Pons (tissue), 1 donor: ENCODE measurements at places on chromosomes 12 and 14.

- DNase-seq, result peak; percentile 93
These were observed 16.5 kb downstream of the HEBP1 start for GRCh38 chr12:12983420-12984035.

DNA sequence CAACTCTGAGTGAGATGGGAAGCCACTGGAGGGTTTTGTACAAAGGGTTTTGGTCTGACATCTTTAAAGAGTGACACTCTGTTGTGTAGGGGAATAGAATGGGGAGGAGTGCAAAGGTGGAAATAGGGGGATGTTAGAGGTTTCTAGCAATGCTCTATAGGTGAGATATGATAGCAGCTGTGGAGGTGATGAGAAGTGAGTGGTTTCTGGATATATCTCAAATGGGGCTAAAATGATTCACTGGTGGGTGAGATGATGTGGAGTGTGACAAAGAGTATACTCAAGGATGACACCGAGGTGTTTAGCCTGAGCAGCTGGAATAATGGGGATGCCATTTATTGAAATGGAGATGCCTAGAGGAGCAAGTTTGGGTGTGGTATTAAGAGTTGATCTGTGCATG lies 426.4 kb downstream of the PCNX1 start:
- no peak for DNase-seq

DNA sequence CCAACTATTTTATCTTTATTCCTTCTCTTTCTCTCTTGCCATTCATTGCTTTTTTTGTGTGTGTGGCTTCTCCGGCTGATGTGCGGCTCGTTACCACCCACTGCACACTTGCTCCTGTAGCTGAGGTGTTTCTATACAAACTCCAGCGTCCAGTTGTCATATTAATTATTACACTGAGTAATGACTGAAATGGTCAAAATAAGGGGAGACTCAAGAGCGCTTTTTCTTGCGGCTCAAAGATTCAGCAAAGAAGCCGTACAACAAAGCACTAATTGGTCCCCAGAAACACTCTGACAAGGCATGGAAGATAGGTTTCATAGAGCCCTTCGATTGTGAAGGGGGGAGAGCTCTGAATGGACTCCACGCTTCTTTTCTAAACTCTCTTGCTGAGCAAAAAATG lies 5.6 kb upstream of the ASCL1 start:
- no peak for DNase-seq

DNA sequence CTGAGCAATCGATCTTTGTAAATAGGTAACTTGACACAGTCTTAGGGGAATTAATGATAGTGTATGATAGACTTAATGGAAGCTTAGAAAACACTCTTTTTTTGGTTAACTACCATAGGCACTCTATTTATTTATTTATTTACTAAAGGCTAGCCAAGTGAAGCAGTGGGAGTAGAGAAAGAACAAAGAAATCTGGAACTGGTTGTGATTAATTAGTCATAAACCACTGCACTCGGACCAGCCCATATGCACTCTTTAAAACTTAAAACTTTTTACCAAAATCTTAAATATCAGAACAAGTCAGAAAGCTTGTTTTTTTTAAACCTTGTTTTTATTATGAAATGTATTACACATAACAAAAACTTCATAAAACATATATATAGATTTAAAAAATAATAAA lies 49.5 kb upstream of the SRP54 start:
- DNase-seq, result no peak

GRCh38 chr14:49049711-49050110 lies 536.5 kb downstream of the RPS29 start:
- DNase-seq, result no peak

GRCh38 chr12:111319600-111320257 lies 49.2 kb downstream of the PHETA1 start:
- no peak for DNase-seq

DNA sequence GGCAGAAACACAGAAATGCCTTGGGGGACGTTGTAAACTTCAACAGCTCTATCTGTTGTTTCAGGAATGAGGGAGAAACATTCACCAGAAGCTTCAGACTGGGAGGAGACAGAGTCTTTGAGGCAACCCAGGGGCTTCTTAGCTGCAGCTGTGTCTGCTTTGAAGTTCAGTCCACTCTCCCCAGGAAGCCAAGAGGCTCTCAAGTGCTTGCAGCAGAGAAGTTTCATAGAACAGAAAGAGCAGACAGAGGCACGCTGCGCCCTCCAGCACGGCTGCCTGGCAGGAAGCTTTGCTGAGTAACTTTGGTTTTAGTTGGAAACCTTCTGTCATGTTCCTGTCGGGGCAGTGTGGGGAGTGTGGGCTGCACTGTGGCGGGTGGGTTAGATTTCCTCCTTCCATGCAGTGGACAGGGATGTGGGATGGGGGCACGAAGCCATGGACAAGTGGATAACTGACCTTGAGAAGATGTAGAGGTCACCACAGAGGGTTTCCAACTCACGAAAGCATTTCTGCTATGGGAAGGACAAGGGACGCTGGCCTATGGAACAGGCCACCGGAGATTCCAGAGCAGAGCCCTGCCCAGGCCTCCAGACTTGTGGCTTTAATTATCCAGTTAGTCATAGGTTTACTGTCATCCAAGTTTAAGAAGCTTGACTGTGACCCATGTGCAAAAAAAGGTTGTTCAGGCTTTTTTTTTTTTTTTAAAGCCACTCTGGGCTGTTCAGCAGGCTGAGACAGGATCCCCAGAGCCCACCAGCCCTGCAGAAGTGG lies 107.7 kb downstream of the ARF6 start:
- DNase-seq, result no peak

DNA sequence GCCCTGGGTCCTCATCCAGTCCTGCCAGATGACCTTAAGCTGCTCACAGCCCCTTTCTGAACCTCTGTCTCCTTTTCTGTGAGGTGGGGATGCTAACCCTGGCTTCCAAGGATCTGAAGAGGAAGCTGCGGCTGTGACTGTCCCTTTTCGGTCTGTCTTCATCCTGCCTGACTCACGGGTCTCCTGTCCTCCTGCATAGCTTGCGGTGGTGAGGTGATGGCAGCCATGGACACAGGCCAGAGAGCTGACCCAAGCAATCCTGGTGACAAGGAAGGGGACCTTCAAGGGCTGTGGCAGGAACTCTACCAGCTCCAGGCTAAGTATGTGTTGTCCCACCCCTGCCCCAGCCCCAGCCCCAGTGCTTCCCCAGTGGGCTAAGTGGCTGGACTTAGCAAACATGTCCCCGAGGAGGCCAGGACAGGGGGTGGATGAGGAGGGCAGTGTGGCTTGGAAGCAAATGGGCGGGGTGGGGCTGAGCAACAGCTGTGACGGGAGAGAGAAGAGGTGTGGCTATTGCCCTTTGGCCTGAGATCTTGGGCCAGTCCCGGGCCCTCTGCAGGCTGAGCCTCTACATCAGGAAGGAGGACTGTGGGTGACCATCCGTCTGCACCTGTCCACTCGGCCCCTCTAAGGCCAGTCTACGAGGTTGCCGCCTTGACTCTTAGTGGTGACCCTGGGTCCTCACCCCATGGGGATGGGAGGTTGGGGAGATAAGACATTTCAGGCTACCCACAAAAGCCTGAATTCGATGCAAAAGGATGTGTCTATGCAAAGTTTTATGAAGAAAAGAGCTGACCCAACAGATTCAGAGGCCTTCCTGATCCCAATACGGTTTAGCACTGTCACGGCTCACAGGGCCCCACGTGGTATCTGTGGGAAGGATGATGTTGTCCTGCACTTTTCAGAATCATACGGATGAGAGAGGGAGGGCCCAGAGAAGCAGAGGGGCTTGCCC lies 1.1 kb downstream of the CCDC197 start:
- no peak for DNase-seq

GRCh38 chr14:75711105-75711795 lies 50.2 kb downstream of the TTLL5 start:
- DNase-seq, result peak; percentile 85

DNA sequence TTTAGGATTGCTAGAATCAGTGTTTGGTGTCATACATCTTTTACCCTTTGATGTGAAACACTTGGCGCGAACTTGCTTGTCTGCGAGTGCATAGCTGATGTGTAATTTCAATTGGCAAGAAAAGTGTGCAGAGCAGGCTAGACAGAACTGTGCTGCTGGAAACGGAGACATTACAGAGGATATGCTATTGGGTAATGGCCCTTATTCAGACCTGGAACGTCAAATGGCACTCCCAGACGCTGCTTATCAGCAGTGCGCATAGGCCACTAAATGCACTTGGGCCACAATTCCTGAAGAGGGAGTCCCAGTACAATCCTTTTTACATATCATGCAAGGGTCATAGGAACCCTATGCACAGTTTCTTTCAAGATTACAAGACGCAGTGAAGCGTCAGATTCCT lies 15.7 kb upstream of the SLC10A1 start:
- no peak for DNase-seq

- no peak for DNase-seq
These were observed 488.0 kb upstream of the RGS6 start for GRCh38 chr14:71444030-71444822.

- DNase-seq, result peak; percentile 94
These were observed 22.8 kb downstream of the TPCN1 start for GRCh38 chr12:113244047-113244460.

DNA sequence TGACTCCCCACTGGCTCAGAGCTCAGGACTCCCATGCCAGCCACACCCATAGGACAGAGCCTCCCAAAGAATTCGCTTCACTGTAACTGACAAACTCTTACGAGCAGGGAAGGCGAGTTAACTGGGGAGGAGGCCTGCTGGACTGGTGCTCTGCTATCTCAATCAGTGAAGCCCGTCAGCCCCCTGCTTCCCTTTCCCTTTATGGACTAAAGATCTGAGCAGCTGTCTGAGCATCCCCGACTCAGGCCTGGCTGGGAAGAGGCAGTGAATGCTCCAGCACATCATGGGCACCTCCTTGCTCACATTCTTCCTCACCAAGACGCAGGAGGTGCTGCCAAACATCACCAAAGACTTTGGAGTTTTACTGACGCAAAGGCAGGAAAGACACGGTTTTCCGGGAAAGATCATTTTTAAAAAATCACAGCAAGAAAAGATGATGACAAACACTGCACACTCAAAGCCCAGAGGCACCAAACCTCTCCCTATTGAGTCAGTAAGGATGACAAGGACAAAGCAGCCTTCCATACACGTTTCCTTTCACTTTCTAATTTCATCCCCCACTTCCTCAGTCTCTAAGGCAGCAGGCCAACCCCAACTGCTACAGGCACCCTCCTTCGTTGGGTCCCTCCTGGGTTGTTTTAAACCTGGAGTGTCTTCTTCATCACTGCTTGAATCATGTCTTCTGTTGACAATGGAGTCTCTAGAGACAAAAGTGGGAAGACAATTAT lies 45.0 kb upstream of the P2RX7 start:
- DNase-seq, result no peak

DNA sequence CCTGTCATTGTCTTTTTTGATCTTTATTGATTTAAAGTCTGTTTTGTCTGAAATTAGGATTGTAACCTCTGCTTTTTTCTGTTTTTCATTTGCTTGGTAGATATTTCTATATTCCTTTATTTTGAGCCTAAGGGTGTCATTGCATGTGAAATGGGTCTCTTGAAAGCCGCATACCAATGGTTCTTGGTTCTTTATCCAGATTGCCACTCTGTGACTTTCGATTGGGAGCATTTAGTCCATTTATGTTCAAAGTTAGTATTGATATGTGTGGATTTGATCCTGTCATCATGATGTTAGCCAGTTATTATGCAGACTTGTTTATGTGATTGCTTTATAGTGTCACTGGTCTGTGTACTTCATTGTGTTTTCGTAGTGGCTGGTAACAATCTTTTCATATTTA lies 29.8 kb upstream of the PLBD1 start:
- DNase-seq, result no peak

DNA sequence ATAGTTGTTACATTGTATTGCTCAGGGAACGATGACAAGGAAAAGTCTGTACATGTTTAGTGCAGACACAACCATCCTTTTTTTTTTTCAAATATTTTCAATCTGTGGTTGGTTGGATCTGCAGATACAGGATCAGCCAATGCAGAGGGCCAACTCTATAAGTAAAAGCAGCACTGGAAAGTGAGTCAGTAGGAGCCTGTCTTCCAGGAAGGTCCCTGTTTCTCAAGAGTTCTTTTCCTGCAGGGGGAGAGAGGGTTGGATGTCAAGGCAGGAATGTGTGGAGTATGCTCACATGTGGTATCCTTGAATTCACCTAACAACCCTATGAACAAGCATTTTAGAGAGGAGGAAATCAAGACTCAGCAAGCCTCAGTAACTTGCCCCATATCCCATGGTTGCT lies 409.1 kb downstream of the NPAS3 start:
- no peak for DNase-seq

DNA sequence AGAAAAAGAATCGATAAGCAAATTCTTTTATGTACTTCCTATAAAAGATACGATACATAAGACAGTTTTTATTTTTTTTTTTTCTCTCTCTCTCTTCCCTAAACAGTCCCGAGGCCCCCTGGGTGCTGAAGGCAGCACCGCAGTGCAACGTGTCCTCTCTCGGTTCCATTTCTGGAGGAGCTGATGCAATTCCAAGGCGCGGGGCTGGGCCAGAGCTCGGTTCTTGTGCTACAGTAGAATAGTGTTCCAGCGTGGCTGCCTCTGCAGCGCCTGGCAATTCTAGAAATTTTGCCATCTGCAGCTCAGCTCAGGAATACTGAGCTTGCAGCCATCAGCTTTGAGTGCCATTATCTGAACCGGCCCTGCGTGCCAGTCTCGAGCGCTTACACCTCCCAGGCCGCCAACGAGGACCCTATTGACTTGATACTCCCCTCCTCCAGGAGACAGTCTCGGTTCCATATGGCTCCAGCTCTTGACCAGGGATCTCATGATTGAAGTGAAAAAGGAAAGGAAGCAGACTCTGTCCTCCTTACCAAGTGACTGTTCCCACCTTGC lies 630 bp downstream of the ALDH1L2 start:
- DNase-seq, result peak; percentile 43

- peak; percentile 49 for DNase-seq
These were observed 280.4 kb downstream of the GALC start for GRCh38 chr14:87712396-87713090.

- DNase-seq, result no peak
These were observed 38.6 kb downstream of the DLK1 start for GRCh38 chr14:100765296-100765695.

DNA sequence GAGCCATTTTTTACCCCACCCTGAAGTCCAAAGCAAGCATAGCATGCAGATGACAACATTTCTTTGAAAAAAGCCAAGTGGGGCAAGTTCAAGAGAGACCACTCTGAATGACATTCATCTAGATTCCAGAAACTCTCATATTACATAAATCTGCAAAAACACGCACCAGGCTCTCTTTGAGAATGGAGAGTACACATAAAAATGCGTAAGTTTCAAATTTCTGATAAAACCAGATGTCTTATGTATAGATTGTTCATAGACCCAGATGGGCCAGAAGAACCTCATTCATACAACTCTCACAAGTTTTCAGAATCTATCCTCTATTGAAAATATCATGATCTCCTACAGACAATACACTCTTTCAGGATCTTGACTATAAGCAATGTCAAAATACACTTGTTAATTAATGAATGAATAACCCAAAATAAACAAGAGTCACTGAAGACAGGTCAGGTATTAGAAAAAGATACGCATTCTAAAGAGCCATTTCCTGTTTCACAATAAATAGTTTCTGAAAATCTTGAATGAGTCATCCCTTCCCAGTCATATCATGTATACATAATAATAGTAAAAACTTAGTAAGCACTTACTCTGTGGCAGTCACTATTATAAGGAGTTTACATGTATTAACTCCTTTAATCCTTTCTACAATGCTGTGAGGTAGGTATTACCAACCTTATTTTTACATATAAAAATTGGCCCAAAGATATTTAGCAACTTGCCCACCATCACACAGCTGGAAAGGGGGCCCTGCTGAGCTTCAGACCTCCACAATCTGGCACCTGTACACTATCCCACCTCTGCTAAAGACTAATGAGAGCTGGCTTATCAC lies 72.0 kb downstream of the PPP2R5E start:
- no peak for DNase-seq

- DNase-seq, result no peak
These were observed 58.6 kb upstream of the TMEM263 start for GRCh38 chr12:106897082-106897481.

GRCh38 chr14:23047751-23048693 lies 6.0 kb downstream of the PSMB11 start:
- DNase-seq, result no peak
